ENCODE measurements at places on chromosomes 1 and 21.

GRCh38 chr1:222210776-222211175 lies 337.1 kb downstream of the HHIPL2 start:
- DNase-seq, result no peak

GRCh38 chr1:239896569-239896968 lies 195.1 kb upstream of the FMN2 start:
- DNase-seq, result no peak

DNA sequence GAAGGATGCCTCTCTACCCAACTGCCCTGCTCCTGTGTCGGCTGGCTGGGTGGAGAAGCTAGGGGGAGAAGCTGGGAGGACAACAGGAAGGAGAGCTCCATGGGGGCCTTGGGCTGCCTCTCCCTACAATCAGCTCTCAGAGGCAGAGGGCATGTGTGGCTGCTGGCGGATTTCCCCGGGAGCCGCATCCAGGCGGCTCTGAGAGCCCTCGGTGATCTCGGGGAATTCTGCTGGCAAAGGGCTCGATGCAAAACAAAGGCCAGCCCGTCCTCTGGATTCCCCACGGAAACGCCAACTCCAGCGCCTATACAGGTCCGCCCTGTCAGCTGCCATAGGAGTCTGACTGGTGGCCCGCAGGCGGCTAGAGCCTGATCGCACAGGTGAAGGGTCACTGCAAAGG lies 26.4 kb upstream of the EVA1B start:
- DNase-seq, result no peak

DNA sequence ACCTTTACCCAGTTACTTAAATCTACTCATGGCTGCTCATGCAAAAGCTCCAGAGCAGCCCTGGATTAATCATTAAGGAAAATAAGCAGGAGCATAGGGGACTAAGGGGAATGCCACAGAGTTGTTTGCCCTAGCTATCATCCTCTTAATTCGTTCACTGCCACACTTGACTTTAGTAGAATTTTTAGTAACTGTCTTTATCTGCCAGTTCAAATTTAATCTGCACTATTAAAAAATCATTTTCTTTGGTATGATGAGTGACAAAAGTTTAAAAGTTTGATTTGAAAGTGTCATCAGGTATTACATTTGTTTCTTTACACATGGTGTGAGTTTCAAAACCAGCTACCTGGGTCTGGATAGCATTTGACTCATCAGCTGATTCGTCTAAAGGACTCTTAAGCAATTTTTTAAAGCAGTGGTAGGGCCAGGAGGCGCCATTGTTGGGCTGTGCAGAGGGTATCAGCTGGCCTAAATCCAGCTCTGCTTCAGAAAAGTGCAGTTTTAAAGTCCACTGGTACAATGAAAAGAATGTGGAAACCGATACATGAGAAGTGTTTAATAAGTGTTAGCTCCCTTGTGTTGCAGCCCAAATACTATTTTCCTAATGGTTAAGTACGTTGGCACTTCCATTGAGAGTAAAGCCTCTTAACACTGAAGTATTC lies 69.9 kb upstream of the DR1 start:
- DNase-seq, result no peak

- no peak for DNase-seq
Observed at GRCh38 chr1:115331558-115332331, 6.3 kb downstream of the NGF start.

GRCh38 chr1:174652569-174653280 lies 205.0 kb downstream of the GPR52 start:
- no peak for DNase-seq

GRCh38 chr1:24235921-24236788 lies 49.1 kb upstream of the IFNLR1 start:
- no peak for DNase-seq

DNA sequence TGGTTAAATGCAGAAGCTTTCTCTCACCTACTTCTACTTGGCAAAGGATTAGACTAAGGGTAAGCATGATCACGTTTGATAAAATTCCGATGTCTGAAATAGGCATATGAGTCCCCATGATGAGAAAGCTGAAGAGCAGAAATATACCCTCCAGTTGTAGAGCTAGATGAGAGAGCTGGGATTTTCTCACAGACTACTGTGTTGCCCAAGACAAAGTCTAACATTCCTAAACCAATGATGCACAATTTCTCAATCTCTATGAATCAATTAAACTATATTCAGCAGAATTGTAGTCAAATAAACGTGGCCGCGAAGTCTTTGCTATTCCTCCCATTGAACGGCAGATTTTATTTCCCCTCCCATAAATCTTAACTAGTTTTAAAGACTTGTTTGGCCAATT lies 699.2 kb downstream of the KCNT2 start:
- no peak for DNase-seq

GRCh38 chr1:22326372-22326915 lies 125.2 kb upstream of the ZBTB40 start:
- no peak for DNase-seq

DNA sequence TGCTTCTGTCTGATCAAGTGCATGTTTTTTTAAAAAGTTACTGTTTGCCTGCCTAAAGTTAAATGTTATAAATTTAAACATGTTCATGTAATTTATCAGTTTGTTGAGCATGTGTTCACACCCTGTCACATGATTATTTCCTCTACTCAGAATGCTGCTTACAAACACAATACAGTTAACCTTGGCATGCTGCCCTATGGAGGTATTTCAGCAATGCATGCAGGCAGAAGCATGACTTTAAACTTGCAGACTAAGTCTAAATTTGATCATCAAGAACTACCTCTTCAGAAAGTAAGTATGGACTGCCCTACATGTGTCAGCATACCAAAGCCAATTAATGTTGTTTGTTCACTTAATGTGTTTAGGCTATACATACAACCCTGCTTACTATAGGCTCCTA lies 161.6 kb downstream of the LRRC40 start:
- no peak for DNase-seq

DNA sequence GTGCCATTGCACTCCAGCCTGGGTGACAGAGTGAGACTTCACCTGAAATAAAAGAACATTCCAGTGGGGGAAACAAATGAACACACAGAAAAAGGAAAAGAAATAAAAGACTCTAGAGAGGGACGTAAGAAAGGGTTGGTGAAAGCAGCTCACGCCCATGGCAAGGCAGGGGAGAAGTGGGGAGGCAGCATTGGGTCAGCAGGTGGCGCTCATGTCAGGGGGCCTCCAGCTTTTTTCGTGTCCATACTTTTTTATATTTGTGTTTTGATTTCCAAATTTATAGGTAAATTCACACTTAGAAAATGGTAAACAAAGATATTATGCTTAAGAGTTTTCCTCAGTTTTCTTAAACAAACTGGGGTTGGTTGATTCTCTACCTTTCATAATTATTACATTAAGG lies 45.5 kb downstream of the VPS13D start:
- DNase-seq, result no peak

- no peak for DNase-seq
Observed at GRCh38 chr1:12048372-12048771, 14.7 kb upstream of the TNFRSF8 start.

- no peak for DNase-seq
Observed at GRCh38 chr1:204089044-204089751, 16.3 kb downstream of the SOX13 start.

GRCh38 chr1:201890223-201890622 lies 1.5 kb downstream of the SHISA4 start:
- no peak for DNase-seq

- DNase-seq, result no peak
Observed at GRCh38 chr1:87956072-87956471, 627.4 kb downstream of the LMO4 start.

GRCh38 chr1:86067626-86068025 lies 88.9 kb downstream of the COL24A1 start:
- DNase-seq, result no peak

GRCh38 chr1:24779689-24780464 lies 34.6 kb downstream of the CLIC4 start:
- no peak for DNase-seq

- no peak for DNase-seq
Observed at GRCh38 chr1:33336580-33336979, 15.7 kb upstream of the A3GALT2 start.

- peak; percentile 56 for DNase-seq
Observed at GRCh38 chr1:110196917-110197765, 13.0 kb upstream of the KCNC4 start.

DNA sequence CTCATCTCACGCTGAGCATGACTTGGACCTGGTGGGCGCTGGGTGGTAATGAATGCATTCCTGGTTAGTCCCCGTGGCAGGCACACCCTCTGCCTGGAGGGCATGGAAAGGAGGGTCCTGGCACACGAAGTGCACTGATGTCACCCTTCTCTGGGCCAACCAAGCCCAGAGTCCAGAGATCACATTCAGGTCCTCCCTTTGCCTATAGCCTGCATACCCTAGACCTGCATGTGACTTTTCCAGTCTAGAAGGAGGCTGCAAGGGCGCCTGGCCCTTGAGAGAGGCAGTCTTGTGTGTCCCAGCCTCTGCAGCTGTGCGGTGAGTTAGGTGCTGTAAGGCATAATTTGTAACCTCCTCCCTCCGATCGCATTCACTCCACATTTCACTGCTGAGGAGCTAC lies 22.1 kb downstream of the PADI2 start:
- DNase-seq, result no peak

DNA sequence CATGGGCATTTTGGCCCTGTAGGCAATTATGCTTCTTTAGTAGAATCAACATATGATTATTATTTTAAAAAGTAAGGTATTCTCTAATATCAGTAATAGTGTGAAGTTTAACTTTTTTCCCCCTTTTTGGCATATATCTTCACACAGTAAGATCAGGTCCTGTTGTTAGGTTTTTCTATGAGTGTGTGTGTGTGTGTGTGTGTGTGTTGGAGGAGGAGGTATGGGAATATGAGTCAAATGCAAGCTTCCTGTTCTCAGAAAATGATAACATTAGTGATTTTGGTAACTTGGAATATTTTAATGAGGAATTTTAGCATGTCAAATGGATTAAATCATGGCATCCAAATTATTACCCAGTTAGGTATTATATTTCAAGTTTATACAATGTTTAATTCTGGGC lies 65.8 kb upstream of the BCL10 start:
- DNase-seq, result no peak

- no peak for DNase-seq
Observed at GRCh38 chr1:101293461-101294051, 56.7 kb downstream of the S1PR1 start.

DNA sequence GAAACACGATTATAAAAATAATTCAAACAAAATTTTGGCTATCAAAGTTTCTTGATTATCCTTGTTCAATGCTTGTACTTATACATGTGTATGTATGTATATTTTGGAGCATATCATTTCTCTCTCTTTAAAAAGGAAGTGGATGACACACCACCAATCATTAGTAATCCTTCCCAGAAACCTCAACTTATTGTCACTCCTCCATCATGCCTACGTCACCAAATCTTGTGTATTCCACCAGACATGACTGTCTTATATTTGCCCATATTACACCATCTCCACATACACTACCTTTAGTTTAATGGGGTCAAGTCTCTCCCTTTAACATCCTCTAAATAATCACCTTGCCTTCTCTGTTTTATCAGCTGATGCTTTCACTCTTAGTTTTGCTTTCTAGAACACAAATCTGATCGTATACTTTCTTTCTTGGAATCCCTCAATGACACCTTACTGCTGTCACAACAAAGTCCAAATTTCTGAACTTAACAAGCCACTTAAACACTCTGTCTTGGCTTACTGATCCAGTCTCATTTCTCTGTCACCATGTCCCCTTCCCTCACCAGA lies 124.0 kb downstream of the BRINP3 start:
- no peak for DNase-seq

All from memory B cell (primary cell).